IPS DF 19.7 (cell line): ENCODE measurements at places on chromosomes 12 and 14.

GRCh38 chr14:89207925-89208328 lies 209.1 kb downstream of the FOXN3 start:
- no peak for DNase-seq

- no peak for DNase-seq
Measured at GRCh38 chr12:52423661-52424500, 10.3 kb downstream of the KRT75 start.

- DNase-seq = no peak
Measured at GRCh38 chr12:32997471-32997870, 100.9 kb upstream of the PKP2 start.

DNA sequence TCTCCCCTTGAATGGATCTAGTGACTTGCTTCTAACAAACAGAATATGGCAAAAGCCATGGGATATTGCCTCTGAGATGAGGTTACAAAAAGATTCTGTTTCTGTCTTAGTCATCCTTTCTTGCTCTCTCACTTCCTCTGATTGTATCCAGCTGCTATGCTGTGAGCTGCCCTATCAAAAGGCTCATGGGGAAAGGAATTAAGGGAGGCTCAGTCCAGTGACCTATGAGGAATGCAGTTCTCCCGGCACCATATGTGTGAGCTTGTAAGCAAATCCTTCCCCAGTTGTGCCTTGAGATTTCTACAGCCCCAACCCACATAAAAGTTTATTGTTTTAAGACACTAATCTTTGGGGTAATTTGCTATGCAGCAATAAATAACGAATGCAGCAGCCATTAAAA lies 183.1 kb downstream of the KLHL28 start:
- DNase-seq = no peak

DNA sequence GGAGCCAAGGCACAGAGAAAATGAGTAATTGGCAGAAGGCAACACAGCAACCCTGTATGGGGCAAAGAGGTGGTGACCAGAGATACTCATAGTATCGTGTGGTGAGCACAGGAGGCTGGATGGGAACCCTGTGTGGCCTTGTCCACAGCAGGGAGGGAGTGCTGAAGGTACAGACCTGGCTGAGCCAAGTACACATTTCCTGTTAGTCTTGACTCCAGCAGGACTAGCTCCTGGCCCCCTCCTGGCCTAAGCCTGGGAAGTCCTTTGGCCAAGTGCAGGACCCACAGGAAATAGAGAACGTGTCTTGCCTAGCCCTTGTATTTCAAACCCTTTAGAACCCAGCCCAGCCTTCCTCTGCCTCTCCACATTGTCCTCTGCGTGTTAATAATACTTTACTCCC lies 289.8 kb upstream of the PWP1 start:
- DNase-seq = no peak

DNA sequence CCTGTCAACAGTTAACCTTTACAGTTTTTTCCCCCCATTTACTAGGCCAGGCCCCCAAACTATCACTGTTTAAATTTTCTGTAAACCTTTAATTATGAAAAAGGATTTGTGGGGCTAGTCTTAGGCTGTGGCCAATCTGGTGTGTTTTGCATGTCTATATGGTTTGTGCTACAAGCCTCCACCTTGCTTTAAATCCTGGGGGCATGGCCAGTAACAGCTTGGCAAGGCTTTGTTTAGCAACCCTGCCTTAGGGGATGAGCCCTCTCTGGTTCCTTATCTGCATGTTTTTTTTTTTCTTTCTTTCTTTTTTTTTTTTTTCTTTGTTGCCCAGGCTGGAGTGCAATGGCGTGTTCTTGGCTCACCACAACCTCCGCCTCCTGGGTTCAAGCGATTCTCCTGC lies 102.7 kb downstream of the KCNMB4 start:
- DNase-seq = no peak
